ENCODE measurements at places on chromosomes 11 and 22.

DNA sequence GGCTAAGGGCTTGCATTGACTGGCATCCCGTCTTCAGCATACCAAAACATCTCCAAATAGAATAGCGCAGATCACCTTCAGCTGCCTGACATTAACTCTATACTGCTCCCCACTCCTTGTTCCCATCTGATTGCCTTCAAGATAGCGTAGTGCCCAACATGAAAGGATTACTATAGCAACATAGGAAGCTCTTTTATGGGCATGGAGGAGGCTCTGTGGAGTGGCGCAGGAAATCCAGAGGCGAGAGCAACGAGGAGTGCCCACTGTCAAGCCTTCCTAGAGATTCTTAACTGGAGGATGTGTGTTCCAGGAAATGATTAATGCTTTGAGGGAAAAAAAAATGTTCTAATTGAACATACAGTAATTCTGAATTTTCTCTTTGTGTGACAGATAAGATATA lies 213.3 kb downstream of the CADM1 start:
- DNase-seq, result no peak

DNA sequence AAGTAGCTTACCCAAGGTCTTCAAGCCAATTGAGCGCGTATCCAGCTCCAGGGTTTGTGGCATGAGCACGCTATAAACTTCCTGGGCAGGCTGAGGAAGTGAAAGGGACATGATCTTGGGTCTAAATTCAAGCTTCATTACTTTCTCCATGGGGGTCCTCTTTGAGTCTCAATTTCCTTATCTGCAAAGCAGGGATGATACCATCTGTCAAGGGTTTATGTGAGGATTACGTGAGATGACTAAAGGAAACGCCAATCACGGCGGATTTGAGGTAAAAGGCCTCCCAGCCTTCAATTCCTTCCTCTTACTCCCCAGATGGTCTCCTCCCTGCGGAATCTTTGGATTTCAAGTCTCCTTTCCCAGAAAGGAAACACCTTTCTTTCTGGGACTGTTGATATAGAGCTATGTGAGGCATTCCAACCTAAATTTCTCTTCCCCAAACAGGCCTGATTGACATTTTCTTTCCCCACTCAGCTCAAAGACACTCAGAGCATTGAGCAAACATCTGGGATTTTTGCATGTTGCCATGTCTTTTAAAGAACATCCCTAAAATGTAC lies 474.4 kb downstream of the INSC start:
- DNase-seq, result no peak

- DNase-seq, result no peak
Measured at GRCh38 chr11:30489511-30489910, 96.6 kb downstream of the MPPED2 start.

DNA sequence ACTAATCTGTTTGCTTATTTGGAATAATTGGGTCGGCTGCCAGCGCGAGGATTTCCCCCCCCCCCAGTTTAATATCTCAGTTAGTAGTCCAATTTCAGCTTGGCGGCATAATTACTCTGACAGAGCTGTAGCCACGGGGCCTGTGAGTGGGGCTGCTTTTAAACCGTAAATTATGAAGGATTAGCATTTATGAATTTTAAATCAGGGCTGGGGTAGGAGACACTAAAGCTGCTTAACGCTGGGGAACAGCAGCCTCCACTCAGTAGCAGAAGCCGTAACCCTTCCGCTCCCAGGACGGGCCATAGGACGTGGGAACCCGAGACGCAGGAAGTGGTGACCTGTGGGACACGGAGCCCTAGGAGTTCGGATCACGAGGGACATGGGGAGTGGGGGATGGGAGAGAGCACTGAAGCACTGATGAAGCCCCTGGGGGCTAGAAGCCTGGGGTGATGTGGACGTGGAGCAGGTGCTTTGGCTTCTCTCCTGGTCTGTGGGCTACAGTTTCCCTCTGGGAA lies 66.2 kb upstream of the LMO1 start:
- DNase-seq, result no peak

DNA sequence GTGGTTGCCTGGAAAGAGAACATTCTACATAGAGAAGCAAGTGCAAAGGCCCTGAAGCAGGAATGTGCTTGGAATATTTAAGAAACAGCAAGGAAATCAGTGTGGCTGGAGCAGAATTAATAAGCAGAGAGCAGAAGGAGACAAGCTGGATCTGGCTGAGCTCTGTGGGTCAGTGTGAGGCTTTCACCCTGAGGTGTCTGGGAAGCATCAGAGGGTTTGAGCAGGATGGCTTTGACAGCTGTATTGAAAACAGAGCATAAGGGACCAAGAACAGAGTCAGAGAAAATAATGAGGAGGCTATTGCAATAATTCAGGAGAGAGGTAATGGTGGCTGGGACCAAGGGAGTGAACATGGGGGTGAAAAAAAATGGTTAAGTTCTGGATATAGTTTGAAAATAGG lies 199.6 kb downstream of the NXPE2 start:
- DNase-seq, result no peak

DNA sequence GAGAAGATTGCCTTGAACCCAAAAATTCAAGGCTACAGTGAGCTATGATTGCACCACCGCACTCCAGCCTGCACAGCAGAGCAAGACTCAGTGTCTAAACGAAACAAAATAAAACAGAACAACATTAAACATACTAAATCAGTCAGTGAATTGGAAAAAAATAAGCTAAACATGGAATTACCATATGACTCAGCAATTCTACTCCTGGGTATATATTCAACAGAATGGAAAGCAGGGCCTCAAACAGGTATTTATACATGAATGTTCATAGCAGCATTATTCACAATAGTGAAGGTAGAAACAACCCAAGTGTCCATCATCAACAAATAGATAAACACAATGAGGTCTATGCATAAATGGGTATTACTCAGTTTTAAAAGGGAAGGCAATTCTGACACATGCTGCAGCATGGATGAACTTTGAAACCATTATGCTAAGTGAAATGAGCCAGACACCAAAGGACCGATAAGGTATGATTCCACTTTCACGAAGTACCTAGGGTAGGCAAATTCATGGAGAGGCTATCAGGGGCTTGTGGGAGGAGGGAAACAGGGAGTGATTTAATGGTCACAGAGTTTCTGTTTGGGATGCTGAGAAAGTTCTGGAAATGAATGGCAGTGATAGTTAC lies 15.5 kb downstream of the NTM start:
- DNase-seq, result no peak

GRCh38 chr22:32964411-32965057 lies 93.6 kb downstream of the SYN3 start:
- DNase-seq, result no peak

DNA sequence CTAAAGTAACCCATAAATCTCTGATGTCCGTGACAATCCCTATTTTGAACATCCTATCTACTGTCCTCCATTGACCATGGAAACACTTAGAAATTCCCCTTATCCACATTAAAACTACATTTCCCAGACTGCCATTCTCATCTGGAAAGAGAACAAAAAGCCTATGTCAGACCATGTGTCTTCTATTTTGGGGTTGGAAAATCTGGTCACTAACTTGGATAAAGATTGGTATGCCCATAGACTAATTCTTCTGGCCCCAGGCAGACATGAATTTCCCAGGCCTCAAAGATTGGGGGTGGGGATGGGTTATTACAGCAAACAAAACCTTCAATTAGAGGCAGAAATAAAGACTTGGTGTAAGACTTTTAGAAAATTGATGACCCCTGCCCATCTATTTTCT lies 30.9 kb upstream of the CREB3L1 start:
- DNase-seq, result no peak

GRCh38 chr11:71518506-71519471 lies 8.3 kb upstream of the KRTAP5-7 start:
- no peak for DNase-seq

- DNase-seq, result no peak
Measured at GRCh38 chr11:118052581-118053206, 24.2 kb upstream of the TMPRSS4 start.

DNA sequence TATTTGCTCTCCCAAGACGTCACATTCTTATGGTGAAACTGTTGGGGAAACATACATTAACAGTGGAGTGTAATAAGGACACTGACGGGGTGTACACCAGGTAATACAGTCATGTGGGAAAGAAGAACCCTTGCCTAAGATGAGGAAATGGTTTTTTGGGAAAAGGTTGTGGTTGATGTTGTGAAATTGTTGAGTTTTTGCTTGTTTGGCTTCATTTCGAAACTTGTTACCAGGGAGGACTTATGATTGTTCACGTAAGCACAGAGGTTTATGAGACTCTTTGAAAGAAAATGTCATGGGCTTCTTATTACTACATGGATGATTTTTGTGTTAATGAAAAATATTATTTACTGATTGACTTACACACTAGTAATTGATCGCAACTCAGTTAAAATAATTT lies 16.8 kb downstream of the ANO3 start:
- no peak for DNase-seq

DNA sequence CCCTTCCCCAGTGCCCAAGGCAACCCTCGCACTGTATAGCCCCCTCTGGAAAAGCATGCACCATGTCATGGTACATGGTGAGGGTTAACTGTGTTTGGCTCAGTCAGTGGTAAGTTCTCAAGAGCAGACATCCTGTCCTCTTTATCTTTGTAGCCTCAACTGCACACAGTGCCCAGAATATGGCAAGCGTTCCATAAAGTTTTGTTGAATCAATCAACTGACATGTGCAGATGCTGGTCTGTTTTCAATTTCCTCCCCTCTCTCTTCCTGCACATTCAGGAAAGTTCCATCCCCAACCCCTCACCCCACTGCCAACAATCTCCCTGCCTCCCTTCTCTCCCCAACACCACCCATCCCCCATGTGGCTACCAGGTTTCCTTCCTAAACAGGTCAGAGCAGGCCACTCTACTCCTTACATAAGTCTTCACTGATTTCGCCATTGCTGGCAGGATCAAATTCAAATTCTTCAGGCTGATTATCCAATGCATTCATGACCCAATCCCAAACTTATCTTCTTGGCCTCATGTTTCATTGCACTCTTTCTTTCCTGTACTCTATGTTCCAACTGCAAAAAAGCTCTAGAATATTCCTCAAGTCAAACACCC lies 15.5 kb upstream of the TMPRSS5 start:
- DNase-seq, result no peak

DNA sequence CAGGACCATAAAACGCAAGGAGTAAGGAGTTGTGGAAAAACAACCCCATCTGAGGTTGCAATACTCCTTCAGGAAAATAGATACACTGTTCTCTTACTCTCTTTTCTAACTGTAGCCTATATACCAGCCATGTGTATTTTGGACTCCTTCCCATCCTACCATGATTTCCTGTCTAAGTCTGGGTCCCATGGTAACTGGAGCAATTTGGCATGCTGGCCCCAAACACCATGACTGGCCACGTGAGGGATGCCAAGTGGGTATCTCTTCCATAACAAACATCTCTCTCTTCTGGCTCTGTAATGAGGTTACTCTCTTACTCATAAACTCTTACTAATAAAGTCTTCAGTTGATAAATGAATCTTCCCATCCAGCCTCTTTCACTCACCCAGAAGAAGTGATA lies 26.5 kb downstream of the ABTB2 start:
- DNase-seq, result no peak

DNA sequence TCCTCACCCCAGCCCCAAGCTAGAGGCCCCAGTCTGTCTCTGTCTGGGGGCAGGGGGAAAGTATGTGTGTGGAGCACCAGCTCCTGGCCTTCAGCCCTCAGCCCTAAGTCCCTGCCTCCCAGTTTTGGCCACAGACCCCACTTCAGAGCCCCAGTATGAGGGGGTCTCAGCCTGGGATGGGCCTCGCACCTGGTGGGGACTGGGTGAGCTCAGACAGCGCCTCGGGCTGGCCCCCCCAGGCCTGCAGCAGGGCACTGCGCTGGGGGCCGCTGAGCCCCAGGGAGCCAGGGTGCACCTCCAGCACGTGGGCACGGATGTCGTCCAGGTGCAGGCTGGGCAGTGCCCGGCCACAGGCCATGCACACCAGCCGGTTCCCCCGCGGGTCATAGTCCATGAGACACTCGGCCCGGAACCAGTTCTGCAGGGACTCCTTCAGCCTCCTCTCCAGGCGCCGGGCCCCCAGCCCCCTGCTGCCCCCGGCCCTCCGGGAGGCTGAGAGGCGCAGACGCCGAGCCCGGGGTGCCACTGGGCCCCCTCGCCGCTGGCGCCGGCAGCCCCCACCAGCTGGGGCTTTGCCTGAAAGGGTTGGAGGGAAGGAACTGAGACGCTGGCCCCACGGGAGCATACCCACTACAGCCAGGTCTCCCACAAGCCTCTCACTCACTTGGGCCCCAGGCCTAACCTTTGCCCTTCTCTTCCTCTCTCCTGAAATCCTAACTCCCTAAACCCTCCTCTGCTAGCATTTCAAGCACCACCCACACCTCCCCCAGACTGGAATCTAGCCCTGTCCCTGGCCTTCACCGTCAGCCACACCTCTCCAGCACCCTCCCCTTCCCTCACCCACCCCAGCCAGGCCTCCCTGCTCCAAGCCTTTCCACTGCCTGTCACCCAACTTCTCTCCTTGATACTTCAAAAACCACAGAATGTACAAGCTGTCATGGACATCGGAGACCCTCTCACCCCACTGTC lies 3.6 kb downstream of the ZFTA start:
- no peak for DNase-seq

DNA sequence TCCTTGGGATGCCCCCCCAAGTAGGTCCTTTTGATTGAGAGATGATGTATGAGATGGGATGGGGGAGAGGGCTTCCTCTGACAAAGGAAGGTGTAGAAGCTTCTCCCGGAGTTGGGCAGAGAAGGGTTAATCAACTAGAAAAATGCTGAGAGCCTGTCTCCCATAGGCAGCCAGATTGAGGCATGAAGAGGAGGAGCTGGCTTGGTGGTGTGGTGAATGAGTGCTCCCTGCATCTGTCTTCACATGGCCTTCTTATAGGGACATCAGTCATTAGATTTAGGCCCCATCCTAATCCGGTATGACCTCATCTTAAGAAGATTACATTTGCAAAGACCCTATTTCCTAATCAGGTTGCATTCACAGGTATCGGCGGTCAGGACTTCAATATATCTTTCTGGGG lies 61.1 kb downstream of the NFAM1 start:
- no peak for DNase-seq

- DNase-seq, result no peak
Measured at GRCh38 chr11:102669664-102670063, 35.9 kb downstream of the MMP27 start.

DNA sequence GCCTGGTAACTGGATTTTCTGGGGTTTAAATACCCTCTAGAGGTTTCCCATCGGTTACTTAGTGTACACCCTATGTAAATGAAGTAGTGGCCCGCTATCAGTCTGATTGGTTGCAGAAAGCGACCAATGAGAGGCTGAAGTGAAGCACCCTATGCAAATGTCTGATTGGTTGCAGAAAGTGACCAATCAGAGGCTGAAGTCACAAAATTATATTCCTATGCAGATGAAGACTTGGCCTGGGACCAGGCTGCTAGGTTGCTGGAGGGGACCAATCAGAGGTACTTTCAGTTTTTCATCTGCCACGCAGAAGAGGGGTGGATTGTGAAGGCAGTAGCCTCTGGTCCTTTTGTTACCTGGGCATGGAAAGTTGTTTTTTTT lies 134.8 kb downstream of the TBC1D22A start:
- DNase-seq, result no peak
